ENCODE measurements at places on chromosomes 13 and 19.

GRCh38 chr13:90800082-90800746 lies 547.3 kb upstream of the MIR17HG start:
- DNase-seq = no peak

DNA sequence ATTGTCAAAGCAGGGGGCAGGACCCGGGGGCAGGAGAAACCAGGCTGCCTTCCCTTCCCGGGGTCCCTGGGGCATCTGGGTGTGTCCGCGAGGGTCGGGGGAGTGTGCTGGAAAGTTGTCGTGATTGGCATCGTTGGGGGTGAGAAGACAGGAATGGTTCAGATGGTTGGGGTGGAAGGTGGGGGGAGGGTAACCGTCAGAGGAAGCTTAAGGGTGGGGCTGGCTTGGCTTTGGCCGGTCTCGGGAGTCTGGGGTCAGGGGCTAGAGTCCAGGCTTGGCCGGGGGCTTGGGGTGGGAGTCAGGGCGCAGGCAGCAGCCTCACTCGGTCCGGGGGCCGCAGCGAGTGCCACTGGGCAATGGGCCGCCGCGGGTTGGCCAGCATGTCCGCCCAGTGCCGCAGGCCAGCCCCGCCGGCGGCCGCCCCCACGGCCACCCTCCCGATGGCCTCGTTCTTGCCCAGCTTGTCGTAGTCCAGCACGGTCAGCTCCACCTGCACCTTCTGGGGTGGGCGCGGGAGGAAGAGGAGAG lies 6.8 kb upstream of the DNAAF3 start:
- DNase-seq = no peak

DNA sequence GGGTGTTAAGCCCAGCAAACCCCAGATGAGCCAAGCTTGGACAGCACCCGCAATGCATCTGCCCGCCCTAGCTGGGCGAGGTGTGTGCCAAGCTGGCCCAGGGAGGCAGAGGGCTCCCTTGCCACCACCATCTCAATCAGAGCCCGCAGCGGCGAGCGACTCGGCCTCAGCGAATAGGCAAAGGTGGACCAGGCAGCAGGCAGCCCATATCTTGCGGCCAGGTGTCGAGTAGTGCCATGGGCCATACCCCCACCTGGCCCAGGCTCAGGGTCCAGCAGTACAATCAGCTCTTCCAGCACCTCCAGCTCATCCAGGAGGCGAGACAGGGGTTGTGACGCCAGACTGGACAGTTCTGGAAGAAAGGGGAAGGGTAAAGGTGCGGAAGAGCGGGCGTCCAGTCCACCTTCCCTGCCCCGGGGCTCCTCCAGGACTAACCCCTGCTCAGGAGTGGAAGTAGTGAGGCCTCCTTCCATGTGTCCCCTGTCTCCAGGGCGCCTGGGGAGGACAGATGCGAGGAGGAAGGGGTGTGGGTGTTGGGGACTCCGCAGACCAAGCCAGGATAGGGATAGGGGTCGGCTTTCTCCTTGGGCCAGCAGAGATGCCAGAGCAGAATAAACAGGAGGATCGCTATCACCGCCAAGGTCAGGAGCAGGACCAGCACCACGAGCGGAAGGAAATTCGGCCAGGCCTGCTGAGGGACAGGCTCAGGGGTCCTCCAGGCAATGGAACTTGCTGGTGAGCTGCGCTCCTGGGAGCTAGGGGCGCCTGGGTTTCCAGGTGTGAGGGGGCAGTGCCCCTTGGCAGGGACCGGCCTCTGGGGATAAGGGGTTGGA lies 2.8 kb downstream of the IGFLR1 start:
- DNase-seq = no peak

DNA sequence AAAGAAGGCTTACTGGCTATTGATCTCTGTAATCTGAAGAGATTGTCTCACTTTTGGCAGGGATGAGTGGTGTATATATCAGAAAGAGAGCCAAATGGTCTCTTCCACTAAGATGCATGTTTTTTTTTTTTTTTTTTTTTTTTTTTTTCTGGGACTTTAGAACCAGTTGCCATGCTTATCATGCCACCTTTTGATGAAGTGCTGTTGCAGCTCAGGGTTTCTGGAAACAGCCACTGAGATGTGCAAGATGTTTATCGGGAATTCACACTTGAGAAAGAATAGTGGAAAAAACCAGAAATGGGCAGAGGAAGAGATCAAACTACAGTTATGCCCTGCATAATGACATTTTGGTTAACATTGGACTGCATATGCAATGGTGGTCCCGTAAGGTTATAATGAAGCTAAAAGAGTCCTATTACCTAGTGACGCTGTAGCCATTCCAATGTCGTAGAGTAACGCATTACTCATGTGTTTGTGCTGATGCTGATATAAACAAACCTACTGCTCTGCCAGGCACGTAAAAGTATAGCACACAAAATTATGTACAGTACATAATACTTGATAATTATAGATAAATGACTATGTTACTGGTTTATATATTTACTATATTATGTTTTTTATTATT lies 121.0 kb downstream of the KLF5 start:
- DNase-seq = no peak

GRCh38 chr13:32969516-32969941 lies 46.7 kb upstream of the KL start:
- no peak for DNase-seq

GRCh38 chr19:40619333-40620160 lies 18.4 kb downstream of the LTBP4 start:
- DNase-seq = no peak

GRCh38 chr13:29819143-29819542 lies 31.3 kb downstream of the UBL3 start:
- no peak for DNase-seq

GRCh38 chr13:96993634-96994016 lies 651 bp downstream of the OXGR1 start:
- DNase-seq = no peak

GRCh38 chr19:15437355-15438123 lies 12.2 kb downstream of the WIZ start:
- DNase-seq = no peak

DNA sequence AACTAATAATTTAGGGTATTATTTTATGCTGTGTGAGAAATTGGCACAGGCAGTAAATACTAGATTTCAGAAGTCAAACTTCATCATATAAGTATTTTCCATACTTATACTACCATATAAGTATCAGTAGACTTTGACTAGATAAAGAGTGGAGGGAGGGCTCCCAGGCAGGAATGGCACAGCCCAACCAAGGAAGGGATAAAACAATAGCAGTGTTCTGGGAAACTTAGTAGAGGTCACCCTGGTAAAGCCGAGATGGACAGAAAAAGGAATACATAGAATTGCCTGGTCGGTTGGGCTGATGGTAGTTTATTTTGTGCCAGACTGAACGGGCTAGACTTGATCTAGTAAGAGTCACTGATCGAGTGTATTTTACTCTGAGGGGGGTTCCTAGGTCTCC lies 19.6 kb upstream of the KCTD4 start:
- no peak for DNase-seq

- no peak for DNase-seq
Observed at GRCh38 chr13:72920097-72920496, 138.2 kb downstream of the PIBF1 start.

GRCh38 chr19:41845051-41845590 lies 279 bp downstream of the DMRTC2 start:
- DNase-seq = no peak

DNA sequence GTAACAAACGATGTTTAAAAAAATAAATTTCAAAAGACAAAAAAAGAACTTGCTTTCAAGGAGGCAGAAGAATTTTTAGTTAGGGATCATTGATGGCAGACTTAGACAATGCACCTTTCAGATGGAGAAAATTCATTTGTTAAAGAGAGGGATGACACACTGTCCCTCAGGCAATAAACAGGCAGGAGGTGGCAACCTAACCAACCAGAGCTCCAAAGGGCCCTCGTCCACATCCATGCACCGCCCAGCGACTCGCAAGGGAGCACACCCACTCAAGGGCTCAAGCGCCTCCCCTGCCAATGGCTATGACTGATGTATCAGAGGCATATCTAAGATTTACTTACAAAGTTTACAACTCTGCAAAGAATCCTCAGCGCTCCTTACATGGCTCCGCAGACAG lies 81.9 kb downstream of the TUBGCP3 start:
- no peak for DNase-seq

DNA sequence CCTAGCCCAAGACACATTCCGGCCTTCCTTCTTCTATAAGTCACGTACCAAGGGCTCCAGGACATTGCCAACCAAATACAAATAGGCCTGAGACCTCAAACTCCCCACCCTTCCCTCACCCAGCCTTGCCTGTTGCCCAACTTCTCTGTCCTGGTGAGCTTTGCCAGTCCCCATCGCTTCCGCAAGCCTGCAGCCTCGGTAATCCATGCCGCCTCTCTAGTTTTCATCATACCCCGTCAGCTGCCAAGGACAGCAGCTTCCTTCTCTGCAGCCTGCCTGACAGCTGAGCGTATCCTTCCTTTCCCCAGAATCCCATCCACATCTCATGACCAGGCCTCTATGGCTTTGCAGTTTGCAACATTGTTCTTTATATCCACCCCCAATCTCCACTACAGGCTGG lies 36.6 kb upstream of the POMP start:
- no peak for DNase-seq

- DNase-seq = no peak
Observed at GRCh38 chr19:13942023-13942684, 3.9 kb upstream of the PODNL1 start.

DNA sequence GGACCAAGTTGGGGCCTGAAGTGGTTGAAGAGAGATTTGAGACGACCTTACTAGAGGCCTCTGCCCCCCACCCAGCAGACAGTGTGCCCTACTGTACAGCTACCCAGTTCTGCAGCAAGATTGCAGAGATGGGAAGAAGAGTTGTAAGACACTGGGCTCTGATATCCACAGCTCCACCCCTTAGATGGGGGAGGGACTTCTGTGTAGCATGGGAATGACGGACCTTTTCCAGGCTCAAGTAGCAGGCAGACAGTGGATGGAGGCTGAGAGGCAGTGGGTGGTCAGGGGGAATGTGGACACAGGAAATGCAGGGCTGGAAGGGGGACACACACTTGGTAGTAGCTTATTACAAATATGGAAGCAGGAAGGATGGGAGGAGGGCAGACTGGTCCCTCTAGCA lies 13.0 kb downstream of the LRFN3 start:
- no peak for DNase-seq

DNA sequence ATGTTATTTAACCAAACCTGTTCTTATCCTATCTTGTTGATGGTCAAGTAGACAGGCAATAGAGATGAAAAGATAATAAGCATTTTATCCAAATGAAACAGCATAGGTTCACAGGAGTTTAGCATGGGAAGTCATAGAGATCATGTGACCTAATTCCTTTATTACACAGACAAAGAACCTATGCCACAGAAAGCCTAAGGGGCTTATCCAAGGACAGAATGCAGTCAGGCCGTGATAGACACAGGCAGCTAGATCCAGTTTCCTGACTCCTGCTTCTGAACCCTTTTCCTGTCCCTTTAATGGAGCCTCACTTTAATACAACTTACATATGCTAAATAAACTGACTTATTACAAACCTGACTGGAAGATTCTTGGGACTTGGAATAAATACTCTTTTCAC lies 532.1 kb downstream of the IRS2 start:
- DNase-seq = no peak

DNA sequence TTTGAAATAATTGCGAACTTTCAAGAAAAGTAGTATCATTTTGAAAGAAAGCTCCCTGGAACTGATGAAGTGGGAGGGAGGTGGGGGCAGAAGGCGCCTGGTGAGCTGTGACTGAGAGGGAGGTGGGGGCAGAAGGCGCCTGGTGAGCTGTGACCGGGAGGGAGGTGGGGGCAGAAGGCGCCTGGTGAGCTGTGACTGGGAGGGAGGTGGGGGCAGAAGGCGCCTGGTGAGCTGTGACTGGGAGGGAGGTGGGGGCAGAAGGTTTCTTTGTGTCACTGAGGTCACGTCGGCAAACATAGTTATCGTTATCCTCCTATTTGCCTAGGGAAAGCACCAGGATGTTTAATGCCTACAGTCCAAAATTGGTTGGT lies 24.2 kb downstream of the C2CD4C start:
- DNase-seq = no peak

GRCh38 chr19:5182751-5183150 lies 157.9 kb downstream of the PTPRS start:
- no peak for DNase-seq

DNA sequence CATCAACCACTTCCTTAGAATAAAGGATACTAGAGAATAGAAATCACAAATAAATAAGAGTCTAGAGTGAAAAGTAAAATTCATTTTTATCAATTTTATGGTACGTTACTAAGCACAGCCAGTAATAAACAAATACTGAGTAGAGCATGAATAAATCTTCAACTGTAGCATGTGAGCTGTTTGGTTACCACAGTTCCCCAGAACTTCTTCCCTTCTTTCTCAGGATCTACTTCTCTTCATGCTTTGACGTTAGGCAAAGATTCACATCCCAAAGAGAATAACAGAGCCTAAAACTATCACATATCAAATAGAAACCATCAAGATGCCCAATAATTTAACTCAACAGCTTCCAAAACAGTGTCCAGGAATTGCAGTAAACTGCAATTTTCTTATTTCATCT lies 7.4 kb downstream of the RUBCNL start:
- DNase-seq = no peak

DNA sequence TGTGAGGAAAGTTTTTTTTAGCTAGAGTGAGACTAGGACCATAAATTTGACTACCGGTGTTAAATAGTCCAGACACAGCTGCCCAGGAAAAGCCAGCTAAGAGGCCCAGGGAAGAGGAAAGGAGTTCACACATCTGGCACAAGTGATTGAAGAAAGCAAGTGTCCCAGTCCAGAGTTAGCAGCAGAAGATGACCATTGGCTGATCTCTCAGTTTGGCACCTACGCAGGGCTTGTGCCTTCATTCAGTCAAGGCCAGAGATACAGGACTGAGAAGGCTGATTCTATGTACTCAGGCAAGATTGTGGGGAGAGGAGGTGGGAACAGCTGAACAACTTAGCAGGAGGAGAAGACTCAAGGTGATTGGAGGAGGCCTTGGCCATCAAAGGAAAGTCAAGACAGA lies 575.0 kb upstream of the KLF12 start:
- DNase-seq = no peak

DNA sequence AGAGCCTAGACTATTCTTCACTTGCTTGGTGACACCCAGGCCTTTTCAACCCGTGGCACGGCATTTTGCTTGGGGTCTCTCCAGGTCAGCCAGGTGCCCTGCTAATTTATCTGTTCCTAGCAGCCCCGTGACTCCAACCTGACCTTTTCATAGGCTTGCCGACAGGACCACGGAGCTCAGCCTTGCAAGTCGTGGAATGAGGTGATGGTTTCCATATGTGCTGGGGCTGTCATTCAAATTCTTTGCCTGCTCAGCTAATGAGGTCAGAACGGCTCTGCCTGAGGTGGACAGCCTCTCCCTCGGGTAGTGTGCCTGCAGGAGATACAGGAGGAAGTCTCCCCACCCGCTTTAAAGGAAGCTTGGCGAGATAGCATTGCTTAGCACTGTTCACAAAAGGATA lies 61.0 kb downstream of the SHISA2 start:
- DNase-seq = no peak

GRCh38 chr13:57631596-57632275 lies at the start of gene PCDH17:
TSS of gene PCDH17 (plus strand) at chr13:57631744. CDS start at chr13:57632547, 803 bp downstream.
- no peak for DNase-seq

DNA sequence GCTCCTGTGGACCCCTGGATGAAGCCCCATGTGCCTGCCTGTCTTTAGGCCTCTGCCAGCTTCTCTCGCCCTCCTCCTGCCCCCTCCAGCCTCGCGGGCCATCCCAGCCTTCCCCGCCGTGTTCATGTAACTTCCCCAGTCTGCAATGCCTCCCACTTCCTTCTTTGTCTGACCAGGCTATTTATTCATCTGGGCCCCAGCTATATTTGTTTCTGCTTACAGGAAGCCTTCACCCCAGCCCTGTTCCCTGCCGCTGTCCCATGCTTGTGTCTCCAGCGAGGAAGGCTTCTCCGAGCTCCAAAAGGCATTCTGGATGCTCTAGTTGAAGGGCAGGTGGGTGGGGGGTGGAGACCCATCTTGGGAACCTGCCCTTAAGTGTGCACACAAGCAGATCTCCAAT lies 7.9 kb upstream of the C3 start:
- no peak for DNase-seq

GRCh38 chr19:13181747-13182388 lies 31.7 kb downstream of the IER2 start:
- no peak for DNase-seq

All from nucleus accumbens (tissue), 56 donors.